ENCODE measurements at places on chromosomes 1 and 21.

DNA sequence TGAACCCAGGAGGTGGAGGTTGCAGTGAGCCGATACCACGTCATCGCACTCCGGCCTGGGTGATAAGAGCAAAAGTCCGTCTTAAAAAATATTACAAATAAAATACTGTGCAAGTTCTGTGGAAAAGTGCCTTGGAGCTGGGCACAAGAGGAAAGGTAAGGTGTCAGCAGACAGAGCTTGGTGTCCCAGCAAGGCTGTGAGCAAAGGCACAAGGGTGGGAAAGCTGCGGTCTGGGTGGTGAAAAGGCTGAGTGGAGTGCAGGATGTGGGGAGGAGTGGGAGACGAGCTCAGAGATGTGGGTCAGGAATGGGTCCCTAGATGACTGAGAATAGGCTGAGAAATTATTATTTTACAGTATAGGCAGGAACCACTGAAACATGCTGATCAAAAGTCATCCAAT is 150.6 kb downstream of the RHOU start:
- no peak for DNase-seq

GRCh38 chr1:180150982-180151381 is 3.7 kb upstream of the QSOX1 start:
- DNase-seq: no peak

- no peak for DNase-seq
These were observed 19.8 kb upstream of the SARS1 start for GRCh38 chr1:109193653-109194590.

DNA sequence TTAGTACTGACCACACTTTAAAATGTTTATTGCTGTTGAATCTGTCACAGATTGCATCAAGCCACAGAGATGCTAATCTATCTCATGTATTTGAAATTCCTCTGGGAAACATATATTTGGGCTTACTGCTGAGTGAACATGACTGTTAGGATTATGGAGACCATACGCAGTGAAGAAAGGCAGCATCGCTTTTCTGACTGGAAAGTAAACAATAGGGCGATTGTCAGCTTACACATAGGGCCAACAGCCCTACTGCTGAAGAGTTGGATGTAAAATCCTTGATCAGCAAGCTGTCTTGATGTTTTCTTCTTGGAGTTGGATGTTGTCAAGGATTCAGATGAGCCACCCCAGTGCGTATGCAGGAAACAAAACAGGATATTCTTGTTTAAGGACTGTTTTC is 368.7 kb upstream of the ADGRL2 start:
- no peak for DNase-seq

GRCh38 chr1:26863685-26864077 is 732 bp downstream of the SFN start:
- DNase-seq: no peak

DNA sequence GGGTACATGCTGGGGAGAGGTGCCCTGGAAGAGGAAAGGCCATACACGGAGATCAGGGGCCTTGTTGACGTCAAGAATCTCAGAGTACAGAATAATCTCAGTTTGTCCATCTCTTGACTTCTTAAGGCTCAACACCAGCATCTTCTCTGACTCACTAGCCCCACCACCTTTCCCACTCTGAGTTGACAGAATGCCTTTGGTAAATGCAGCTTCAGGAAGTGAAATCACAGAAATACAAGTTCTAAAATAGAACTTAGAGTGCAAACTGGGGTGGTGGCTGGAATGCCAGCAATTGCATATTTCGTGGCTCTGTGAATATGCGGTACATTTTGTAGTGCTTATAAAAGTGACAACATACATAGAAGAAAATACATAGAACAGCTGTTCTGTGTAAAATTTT is 1.6 kb downstream of the COG2 start:
- DNase-seq: no peak

- DNase-seq: no peak
These were observed 361.2 kb downstream of the SMYD3 start for GRCh38 chr1:246145900-246146299.

DNA sequence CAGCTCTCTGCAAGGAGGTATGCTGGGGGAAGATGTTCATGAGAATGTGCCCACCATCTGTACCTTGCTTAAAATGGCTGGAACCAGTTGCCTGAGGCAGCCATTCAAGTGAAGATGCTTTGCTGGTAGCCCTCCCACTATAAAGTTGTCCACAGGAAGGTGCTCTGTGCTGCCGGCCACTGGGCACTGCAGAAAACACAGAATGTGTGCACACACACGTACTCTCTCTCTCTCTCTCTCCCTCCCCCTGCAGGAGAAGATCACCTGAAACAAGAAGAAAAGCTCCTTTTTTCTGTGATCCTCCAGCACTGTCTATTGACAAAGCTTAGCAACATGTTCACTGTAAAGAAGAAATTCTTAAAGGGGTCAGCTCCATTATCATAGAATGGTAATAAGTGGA is 134.8 kb downstream of the PIGK start:
- DNase-seq: peak; percentile 2

- no peak for DNase-seq
These were observed 541.0 kb upstream of the ZRANB2 start for GRCh38 chr1:71621785-71622184.

DNA sequence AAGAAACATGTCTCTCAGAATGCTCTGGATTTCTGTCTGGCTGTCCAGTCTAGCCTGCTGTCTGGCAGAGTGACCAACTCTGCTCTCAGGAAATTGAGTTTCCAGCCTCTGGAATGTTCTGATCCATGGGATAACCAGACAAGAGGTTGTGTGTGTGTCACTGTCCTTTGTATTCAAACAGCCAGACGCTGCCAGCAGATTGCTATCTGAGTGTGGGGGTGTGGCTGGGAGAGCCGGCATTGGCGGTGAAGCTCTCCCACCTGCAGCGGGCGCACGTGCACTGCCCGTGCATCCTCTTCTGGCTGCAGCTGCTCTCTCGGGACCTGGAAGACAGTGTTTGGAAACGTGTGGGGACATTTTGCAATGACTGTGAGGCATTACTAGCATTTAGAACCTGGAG is 26.1 kb downstream of the PKP1 start:
- peak; percentile 80 for DNase-seq

DNA sequence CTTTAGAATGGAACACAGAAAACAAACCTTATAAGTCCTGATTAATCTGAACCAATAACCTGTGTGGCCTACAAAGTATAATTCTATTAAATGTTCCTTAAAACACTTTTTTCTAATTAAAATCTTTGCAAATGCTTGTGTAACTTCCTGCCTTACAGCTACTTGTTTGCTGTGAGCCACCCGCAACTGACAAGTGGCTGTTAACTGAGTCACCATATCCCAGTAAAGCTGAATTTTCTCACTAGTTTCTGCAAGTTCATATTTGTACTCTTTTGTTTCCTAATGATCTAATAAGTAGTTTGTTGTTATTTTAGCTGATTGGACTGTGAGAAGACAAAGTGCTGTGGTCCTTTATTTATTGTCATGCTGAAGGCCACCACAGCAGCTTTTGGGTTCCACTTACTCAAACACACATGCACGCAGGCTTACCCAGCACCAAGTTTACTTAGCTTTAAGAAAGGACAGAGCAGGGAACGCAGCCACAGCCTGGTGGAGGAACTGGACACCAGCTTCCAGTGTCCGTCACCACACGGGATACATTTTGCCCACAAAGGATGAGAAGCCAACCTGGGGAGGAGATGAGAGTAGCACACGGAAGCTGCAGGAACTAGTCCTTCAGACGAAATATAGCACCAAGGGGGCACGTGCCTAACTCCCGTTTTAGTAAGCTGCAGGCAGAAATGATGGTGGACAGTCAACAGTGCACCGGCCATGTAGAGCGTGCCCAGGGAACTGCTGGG is 47.8 kb downstream of the LCA5L start:
- DNase-seq: no peak

Data from HepG2 (cell line).